NCI-H2171 treated with DMSO at 0.1 percent for 48 hours (cell line): ENCODE measurements at places on chromosomes 3 and 15.
A peak's percentile ranks its signal among the peaks of the same experiment; 100 is the strongest.

GRCh38 chr3:136979684-136980083, 21.9 kb downstream of the IL20RB start:
- DNase-seq, result no peak

- no peak for DNase-seq
Observed at GRCh38 chr15:28099555-28100140, 533 bp upstream of the OCA2 start.

DNA sequence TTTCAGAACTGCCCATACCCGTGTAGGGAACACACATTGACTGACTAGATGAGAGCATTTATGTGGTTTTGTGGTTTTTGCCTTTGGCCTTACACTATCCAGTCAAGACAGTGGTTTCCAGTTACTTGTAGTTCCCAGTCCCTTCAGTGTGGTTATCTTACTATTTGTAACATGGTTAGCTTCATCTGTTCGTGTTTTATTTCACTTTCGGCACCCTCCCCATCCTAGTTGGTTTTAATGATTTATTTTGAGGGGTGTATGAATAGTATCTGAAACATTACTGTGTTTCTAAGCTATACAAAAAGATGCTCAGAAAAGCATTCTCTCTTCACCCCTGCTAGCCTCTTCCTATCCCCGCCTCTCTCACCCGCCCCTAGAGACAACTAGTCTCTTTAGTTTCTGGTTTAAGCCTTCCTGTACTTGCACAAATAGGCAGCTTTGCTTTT, 14.1 kb downstream of the LYSMD4 start:
- no peak for DNase-seq

DNA sequence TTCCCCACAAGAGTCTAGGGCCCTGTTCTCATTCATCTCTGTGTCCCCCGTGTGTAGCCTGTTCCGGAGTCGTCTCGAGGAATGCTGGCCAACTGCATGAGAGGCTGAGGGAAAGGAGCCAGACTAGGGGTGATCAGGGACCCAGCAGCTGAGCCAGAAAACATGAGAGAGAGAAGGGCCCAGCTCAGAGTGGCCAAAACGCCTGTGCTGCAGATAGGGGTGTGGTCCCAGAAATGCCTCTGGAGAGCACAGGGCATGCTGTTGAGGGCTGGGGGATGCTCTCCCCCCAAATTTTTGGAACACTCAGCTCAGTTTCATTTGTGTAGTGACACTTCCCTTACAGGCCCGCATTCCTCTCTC, 14.1 kb downstream of the CYP1A2 start:
- DNase-seq, result no peak

DNA sequence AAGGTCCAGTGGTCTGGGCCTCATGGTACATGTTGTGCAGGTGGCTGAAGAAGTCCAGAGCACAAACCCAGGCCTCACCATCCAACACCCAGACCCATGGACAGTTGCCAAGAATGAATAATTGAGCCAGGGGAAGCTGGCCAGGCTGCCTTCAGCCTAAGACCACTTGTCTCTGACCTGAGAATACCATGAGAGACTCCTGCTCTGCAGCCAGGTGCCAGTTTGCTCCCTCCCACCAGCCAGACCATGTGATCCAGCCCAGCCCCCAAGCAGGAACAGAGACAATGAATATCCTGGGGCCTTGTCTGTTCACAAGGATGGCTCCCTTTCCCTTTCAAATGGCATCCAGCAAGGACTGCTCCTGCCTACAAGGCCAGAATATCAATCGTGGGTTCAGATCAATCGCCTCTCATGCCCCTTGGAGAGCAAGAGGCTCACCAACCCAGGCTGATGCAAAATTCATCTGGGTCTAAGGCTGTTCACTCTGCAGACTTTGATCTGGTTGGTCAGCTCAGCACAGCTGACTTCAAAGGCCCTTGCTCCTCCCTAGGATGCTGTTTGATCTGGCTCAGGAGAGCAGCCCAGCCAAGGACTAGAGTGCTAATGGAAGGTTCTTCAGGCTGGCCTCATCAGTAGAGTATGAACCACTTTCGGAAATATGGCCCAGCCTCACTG, 13.4 kb downstream of the TRAIP start:
- DNase-seq, result no peak

DNA sequence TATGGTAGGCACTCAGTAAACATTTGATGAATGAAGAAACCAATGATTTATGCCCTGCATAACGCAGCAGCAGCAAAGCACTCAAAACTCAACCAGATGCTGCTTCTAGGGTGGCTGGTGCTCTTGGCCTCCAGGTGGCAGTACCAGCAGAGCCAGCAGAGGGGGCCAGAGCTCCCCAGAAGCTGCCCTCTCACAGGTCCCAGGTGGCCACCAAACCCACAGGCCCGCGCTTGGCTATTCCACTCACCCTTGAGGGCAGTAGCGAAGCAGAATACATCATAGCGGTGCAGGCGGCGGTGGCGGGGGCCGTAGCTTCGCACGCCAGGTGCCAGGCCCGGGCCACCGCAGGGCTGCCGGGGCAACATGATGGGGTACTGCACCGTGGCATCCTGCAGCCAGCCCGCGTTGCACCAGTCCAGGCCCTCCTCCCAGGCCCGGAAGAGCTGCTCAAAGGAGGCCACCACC, 16.6 kb downstream of the HAPLN3 start:
- peak; percentile 88 for DNase-seq

DNA sequence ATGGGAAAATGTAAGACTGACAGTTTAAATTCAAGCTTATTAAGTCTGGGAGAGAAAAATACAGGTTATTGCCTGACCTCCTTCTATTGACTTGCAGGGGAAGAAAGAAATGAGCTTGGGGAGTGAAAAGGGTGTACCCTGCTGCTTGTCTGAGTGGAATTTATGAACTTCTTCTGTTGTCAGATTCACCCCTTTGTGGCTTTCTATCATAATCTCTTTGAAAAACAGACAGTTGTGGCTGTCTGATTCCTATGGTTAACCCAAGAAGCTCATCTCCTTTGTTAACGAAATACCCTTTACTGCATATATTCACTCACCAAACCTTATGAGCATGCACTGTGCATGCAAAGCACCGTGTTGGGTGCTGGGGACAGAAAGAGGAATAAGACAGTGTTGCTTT, 22.5 kb downstream of the GPD1L start:
- no peak for DNase-seq

GRCh38 chr3:45170096-45170495, 23.9 kb upstream of the CDCP1 start:
- DNase-seq, result no peak

DNA sequence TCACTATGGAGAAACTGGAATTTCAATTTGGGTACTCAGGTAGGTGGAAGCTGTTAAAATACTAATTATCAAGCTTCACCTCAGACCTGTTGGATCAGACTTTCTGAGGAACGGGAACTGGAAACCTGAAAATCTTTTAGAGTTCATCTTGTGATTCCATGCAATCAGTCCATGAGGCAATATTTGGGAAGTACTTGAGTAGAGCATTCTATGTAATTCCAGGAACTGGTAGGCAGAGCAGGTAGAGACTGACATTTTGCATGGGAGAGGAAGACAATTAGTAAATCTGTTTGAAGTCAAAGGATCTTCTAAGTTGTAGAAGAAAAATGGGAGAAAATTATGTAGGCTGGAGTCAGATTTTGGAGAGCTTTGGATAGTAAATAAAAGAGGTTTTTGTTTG, 43.1 kb downstream of the FGF7 start:
- no peak for DNase-seq

DNA sequence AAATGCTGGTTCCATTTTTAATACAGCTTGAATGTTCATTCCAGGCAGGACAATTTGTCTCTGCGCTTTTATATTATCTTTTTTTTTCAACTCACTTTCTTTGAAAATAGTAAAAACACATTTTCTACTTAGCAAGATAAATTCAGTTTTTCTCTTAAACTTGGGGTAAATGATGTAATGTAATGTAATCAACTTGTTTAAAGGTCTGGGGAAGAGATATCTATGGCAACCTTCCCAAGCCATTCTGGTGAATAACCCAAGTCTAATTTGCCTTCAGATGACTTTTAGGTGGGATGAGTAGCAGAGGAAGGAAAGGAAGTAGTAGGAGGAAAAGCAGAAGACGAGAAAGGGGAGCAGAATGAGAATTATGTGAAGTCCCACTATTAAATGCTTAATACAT, 335.1 kb downstream of the SV2B start:
- DNase-seq, result no peak

- no peak for DNase-seq
Observed at GRCh38 chr15:60751985-60752952, 273.3 kb upstream of the ICE2 start.

- DNase-seq, result no peak
Observed at GRCh38 chr3:182925944-182926337, 54.4 kb downstream of the DCUN1D1 start.

DNA sequence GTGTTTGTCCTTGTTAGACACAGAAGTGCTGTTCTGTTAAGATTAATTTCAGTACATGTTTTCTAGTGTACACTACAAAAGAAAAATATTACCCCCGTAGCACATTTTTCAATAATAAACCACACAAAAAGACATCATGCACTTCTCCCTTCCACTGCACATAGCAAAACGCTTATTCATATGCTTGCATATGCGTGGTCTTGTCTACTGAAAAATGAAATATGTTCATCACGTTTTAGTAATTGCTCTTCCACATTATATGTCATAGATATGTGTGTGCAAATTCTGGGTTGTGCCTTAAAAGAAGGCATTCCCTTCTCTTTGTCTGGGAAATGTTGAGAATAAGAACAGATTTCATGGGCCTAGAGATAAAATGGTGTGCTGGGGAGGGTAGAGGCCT, 353.9 kb downstream of the NSUN3 start:
- DNase-seq, result no peak

GRCh38 chr3:55332176-55332575, 154.9 kb downstream of the WNT5A start:
- no peak for DNase-seq

- DNase-seq, result peak; percentile 61
Observed at GRCh38 chr3:179323197-179324110, 623 bp downstream of the ZNF639 start.

- peak; percentile 61 for DNase-seq
Observed at GRCh38 chr3:28575746-28576613, 227.4 kb upstream of the AZI2 start.

DNA sequence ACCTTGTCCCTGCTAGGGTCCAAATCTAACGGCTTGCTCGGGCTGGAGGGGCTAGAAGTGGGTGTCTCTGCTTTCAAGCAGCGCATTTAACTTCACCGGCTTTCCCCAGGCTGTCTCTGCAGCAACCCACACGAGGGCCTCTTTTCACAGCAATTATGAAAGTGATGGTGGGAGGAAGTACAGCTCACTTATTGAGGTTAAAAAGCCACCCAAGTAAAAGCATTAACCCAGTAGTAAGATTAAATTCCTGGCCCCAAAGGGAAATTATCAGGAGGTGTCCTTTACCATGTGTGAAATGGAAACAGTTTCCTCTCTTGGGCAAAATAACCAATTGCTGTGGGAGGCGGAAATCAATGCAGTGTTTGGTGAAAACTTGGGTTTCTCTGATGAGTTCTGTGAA, 41.1 kb downstream of the NGRN start:
- DNase-seq, result no peak

DNA sequence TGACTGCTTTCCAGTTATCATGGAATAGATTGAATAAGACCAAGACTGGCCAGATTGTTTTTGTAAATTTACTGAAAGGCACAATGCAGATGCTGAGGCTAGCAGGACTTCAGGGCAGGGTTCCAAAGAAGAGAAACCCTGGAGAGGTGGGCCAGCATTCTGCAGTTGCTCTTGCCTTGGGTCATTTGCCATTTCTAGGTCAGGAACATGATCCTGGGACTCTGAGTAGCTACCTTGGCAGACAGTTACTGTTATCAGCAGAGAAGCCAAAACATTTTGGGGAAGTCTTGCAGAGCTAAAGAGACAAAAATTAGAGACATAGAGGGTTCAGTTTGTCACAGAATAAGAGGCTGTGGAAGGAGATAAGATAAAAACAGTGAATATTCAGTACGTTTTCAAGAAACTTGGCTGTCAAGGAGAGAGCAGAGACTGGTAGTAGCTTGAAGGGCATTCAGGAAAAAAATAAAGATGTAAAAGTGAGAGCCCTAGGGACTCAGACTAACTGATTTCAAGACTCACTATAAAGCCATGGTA, 46.8 kb upstream of the MYRIP start:
- DNase-seq, result no peak

- DNase-seq, result no peak
Observed at GRCh38 chr3:127371334-127371733, 83.5 kb upstream of the PRR20G start.

DNA sequence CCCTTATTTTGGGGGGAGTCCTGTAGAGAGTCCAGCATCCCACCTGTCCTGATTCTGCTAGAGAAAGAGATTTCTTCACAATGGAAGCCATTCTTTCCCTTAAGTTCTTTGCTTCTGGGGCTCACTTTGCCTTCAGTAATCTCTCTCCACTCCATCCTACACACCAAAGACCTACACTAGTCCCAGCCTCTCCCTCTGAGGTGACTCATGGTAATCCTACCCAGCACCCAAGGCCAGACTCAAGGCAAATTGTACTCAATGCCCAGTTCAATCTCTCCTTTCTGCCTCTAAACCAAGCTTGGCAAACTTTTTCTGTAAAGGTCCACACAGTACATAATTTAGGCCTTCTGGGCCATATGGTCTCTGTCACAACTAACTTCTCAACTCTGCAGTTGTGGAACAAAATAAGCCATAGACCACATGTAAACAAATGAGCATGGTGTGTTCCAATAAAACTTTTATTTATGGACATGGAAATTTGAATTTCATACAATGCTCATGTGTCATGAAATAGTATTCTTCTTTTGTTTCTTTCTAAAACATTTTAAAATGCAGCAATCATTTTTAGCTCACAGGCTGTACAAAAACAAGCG, 72.5 kb downstream of the MRPL46 start:
- no peak for DNase-seq

GRCh38 chr3:189143321-189143720, 28.4 kb upstream of the TPRG1 start:
- DNase-seq, result no peak

GRCh38 chr15:63380151-63380807, 1.4 kb downstream of the CA12 start:
- DNase-seq, result no peak

- no peak for DNase-seq
Observed at GRCh38 chr3:107657971-107658370, 135.2 kb downstream of the BBX start.

- no peak for DNase-seq
Observed at GRCh38 chr3:129204473-129204872, 20.8 kb upstream of the CNBP start.

- DNase-seq, result no peak
Observed at GRCh38 chr3:73516631-73517030, 108.1 kb downstream of the PDZRN3 start.

DNA sequence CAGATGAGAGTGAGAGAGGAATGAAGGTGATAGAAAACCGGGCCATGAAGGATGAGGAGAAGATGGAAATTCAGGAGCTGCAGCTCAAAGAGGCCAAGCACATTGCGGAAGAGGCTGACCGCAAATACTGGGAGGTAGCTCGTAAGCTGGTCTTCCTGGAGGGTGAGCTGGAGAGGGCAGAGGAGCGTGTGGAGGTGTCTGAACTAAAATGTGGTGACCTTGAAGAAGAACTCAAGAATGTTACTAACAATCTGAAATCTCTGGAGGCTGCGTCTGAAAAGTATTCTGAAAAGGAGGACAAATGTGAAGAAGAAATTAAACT, 88.9 kb downstream of the EOMES start:
- no peak for DNase-seq
